Mesenteric fat pad (tissue), 1 donor: ENCODE measurements at places on chromosomes 4 and X. TPM values are rescaled to one million over a fixed set of nuclear protein-coding genes. Genes with fewer than 3 reads are reported as not detected.

- DNase-seq, result no peak
Measured at GRCh38 chr4:79147251-79147650, 178.6 kb downstream of the NAA11 start.

- no peak for DNase-seq
Measured at GRCh38 chr4:155706147-155706546, 39.5 kb downstream of the GUCY1A1 start.

DNA sequence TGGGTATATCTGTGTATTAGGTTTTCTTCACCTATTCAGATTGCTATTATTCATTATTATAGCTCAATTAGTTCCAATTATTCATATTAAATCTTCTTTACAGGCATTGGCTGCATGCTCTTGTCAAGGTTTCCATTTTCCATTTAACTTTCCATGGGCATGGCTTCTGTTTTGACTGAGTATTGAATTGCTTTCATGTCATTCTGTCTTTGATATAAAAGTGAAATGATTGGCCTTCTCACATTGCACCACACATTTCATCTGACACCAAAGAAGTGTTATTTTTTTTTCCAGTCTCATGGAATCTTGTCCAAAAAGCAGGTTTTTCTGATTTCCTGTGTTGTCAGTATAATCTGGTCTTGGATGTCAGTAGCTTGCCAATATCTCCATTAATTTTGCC, 1244.3 kb downstream of the RAPGEF2 start:
- no peak for DNase-seq

DNA sequence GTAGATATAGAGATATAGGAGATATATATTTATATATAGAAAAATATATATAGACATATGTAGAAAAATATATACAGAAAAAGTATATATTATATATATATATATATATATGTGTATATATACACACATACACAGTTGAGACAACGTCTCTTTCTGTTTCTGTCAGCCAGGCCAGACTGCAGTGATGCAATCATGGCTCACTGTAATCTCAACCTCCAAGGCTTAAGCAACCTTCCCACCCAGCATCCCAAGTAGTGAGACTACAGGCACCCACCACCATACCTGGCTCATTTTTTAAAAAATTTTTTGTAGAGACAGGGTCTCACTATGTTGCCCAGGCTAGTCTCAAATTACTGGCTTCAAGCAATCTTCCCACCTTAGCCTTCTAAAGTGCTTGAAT, 426.3 kb downstream of the GPM6A start:
- no peak for DNase-seq

- no peak for DNase-seq
Measured at GRCh38 chr4:6177587-6178197, 22.7 kb downstream of the JAKMIP1 start.

DNA sequence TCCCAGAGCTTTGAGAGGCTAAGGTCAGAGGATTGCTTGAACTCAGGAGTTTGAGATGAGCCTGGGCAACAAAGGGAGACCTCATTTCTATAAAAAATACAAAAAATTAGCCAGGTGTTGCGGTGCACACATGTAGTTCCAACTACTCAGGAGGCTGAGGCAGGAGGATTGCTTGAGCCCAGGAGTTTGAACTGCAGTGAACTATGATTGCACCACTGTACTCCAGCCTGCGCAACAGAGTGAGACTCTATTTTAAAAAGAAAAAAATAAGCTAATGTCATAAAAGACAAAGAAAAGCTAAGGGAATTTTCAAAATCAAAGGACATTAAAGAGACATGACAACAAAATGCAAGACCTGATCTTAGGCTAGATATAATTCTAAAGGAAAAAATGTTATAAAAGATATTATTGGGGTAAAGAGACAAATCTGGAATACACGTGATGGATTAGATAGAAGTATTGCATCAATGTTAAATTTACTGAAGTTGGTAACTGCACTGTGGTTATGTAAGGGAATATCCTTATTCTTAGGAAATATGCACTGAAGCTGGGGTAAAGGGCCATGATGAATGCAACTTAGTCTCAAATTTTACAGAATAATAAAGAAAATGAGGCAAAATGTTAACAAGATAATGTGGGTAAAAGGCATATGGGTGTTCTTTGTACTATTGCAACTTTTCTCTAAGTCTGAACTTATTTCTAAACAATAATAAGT, 75.2 kb downstream of the SPRY1 start:
- DNase-seq, result no peak

Gene LAMTOR3
- 31.5 TPM for total RNA-seq
